ENCODE measurements at places on chromosomes 5 and 9.

DNA sequence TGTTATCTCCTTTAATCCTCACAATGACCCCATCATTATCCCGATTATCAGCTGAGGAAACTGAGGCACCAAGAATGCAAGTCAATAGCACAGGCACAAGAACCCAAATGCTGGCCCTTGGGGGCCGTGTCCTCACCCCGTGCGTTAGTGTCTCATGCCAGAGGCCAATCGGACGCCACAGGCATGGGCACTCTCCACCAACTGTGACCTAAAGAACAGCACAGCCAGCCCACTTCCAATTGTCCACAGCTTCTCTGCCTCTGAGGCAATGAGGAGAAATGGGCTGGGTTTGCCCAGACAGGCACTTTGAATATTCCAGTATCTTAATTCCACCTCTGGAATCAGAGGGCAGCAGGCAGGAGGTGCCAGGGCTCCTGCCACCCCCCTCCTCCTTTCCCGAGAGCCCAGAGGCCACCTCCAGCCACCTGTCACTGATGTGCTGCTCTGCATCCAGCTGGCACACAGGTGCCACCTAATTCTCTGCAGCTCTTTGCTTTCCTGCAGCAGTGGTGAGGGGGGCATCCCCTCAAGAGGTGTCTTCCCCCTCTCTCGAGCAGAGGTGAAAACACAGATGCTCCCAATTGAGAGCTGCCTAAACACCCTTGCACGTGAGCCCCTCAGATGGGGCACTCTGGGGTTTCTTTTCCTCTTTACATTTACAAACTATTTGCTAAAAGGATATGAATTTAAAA lies 107.5 kb downstream of the ROR2 start:
- no peak for DNase-seq

DNA sequence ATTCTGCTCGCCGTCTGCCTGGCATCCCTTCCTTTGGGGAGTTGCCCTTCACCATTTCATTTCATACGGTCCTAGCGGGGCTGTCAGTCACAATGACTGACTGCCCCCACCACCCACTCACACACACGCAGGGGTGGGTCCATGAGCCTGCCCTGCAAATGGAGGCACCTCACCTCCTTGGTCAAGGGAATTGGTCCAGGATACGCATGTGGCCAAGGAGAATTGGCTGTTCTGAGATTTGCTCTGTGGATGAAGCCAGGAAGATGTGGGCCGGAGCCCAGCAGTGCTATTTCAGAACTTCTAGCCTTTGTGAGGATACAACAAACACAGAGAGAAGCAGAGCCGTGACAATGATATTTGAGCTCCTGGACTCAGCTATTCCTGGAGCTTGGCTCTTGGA lies 17.0 kb downstream of the C1QTNF2 start:
- DNase-seq, result no peak

DNA sequence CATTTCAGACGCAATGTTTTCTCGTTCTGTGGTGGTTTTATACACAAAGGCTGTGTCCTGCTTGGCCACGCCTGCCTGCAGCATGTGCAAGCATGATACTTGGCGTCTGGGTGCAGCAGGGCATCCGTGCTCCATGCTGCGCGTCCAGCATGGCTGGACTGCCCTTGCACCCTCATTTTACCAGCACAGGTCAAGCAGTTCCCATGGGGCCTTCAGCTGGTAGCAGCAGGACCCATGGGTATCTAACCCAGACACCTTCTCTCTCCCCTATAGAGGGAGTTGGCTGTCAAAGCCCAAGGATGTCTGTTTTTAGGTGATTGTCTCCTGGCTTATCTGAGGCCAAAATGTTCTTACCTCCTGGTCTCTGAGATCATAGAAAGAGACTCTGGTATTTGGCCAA lies 158.3 kb upstream of the PITX1 start:
- no peak for DNase-seq

GRCh38 chr9:131651160-131651559 lies 88.7 kb downstream of the RAPGEF1 start:
- no peak for DNase-seq

- peak; percentile 69 for DNase-seq
Observed at GRCh38 chr5:133111299-133111698, 59.5 kb downstream of the HSPA4 start.

- no peak for DNase-seq
Observed at GRCh38 chr5:74865256-74865803, 857 bp downstream of the FAM169A start.

Data from stimulated activated CD8-positive, alpha-beta memory T cell treated with anti-CD3 and anti-CD28 coated beads, Interleukin-7, amount 100 ng/mL, for 1 hour (primary cell).